RWPE1 (cell line): ENCODE measurements at places on chromosomes 2 and 18.

- peak; percentile 27 for DNase-seq
These were observed 14.2 kb downstream of the ECEL1 start for GRCh38 chr2:232473467-232473890.

- no peak for DNase-seq
These were observed 182.9 kb upstream of the SIX3 start for GRCh38 chr2:44758591-44758990.

DNA sequence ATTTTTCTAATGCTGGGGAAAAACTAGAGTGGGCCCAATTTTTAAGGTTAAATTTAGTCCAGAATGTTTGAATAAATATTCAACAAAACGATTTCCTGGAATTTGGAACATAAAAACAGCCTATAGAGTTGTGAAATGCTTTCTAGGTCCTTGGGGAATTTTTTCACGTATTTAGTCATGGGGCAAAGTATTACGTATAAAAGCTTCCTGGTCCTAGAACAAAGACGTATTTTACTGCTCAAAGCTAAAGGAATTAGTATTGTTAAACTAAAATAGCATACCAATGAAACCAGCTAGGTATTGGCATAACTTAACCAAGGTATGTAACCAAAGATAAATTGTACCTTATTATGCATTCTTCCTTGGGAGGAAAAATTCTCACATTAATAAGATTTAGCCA is 1.6 kb downstream of the SESTD1 start:
- no peak for DNase-seq

- no peak for DNase-seq
These were observed 21.4 kb downstream of the ZNF24 start for GRCh38 chr18:35322486-35323458.

DNA sequence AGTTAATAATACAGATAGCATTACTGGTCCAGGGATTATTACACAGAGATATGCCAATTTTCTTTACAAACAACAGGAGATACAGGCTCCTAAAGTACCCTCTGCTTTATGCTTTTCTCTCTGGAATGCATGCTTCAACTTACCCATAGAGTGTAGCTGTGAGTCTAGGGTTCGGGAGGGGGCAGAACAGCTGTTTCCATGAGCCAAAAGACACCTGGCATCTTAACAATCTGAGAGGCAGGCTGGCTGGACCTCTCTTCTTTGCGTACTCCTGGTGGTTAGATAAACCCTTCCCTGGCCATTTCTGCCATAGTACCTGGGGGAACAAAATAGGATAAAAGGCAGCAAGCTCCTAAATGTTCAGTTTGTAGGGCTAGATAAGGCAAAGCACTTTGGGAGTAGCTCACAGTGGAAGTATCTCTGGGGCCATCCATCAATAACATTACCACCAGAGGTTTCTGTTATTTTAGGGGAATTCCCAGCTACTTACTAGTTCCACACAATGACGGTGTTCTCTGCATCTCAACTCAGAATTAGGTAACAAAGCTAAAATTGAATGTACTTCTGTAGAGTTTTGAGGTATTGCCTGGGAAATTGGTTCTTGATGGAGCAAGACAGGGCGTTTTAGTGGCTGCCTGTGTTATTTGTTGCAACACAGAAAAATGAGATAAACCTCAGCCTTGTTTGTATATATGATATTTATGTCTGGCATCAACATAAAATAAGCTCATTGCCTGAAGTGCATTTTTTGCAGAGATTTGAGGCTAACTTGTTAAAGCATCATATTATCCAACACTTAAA is 6.2 kb upstream of the CCDC85A start:
- DNase-seq, result no peak

- no peak for DNase-seq
These were observed 11.8 kb upstream of the ZFP36L2 start for GRCh38 chr2:43238176-43238575.

- DNase-seq, result no peak
These were observed 10.7 kb upstream of the CHMP1B start for GRCh38 chr18:11840493-11840892.

DNA sequence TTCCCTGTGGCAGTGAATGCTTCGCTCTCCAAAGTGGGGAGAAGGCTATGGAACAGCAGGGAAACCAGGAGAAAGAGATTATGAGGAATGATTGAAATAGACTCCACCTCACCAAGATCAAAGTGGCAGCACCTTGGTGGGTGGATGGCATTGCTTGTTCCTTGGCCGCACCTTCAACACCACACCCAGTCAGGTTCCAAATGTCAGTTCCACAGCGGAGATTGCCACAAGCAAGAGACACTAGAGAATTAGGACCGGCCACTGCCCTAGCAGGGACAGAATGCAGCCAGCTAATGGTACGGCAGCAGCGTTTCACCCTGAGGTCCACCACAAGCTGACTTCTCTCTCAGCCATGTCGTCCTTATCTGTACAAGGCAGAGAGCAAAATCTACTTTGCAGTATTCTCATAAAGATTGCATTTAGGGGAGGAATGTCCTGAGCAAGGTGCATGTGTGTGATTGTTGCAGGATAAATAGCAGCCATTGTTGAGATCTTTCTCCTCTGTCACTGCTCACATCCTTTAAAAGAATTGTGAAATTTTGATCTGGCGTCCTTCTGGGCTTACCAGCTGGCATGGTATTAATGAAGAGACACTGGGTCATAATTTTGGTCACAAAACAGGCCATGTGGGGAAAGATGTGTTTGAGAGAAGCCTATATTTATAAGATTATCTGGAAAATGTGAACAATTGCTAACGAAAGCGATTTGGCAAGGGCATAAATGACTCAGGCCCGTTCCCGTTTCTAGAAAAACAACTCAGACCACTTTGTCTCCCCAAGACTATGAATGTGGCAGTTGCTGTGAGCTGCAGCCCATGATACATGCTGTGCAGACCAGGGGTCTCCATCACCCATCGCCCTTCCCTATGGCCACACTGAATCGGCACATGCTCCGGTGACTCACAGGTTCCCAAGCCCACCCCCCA is 228.6 kb upstream of the ID2 start:
- no peak for DNase-seq

DNA sequence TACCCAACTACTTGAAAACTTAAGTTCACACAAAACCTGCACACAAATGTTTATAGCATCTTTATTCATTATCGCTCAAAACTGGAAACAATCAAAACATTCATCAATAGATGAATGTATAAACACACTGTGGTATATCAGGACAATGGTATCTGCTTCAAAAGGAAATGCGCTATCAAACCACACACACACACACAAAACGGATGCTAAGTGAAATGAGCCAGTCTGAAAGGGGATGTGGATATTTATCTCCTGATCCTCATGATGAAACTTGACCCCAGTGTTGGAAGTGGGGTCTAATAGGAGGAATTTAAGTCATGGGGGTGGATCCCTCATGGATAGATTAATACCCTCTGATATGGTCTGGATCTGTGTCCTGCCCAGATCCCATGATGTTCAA is 22.0 kb downstream of the PDCL3 start:
- DNase-seq, result no peak

DNA sequence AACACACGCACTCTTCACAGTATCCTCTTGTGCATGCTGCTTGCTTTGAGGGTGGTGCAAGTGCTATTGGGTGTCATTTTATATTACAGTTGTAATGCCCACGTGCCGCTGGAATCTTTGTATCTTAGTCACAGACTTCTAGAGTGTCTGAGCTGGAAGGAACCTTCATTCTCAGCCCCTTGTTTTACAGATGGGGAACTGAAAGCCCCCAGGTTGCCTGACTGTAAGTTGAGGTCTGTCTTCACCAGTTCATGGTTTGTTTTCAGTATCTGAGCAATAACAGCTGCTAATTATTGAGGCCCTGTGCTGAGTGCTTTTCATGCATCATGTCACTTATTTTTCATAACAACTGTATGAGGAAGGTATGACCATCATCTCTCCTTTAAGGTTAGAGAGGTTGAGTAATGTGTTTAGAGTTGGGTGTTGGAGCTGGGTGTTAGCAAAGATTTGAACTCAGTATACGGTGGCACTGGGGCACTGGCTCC is 77.0 kb downstream of the PRKCE start:
- DNase-seq, result no peak

DNA sequence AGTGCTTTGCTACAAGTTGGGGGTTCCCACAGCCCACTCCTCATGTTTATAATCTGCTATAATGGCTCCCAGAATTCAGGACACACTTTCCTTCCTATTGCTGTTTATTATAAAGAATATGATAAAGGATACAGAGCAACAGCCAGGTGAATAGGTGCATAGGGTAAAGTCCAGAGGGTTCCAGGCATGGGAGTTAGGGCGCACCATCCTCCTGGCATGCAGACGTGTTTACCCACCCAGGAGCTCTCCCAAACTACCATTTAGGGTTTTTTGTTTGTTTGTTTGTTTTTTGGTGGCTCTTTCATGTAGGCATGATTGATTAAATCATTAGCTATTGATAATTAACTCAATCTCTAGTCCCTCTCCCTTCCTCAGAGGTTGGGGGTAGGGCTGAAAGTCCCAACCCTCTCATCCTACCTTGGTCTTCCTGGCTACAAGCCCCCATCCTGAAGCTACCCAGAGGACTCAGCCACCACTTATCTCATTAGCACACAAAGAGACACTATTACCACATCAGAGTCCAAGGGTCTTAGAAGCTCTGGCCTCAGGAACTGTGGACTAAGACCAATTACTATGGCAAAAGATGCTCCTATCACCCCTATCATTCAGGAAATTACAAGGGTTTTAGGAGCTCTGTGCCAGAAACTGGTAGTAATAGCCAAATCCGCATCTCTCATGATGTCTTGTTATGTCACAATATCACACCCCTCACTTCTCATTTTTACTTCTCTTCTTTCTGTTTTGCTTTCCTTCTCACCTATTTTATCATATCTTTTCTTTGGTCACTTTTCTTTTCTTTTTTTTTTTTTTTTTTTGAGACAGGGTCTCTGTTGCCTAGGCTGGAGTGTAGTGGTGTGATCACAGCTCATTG is 154.9 kb upstream of the TTC39C start:
- DNase-seq, result no peak
